ENCODE measurements at places on chromosomes 13 and 19.

DNA sequence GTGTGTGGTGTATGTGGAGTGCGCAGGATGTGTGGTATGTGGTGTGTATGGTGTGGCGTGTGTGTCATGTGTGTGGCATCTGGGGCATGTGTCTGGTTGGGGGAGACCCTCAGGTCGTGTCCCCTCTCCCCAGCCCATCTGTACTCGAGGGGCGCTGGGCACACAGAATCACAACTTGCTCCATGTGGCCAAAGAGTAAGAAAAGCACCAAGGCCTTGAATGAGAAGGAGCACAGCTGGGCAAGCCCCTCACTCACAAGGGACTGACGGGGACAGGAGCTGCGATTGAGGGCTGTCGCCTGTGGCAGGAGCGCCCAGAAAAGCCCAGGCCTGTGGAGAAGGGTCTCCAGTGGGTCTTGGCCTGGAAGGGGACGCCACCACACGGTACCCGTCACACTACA, 62.8 kb downstream of the PEPD start:
- no peak for DNase-seq

GRCh38 chr19:9934132-9934950, 2.0 kb downstream of the OLFM2 start:
- DNase-seq: peak; percentile 96

- DNase-seq: peak; percentile 88
Measured at GRCh38 chr13:27826379-27827353, 34.4 kb downstream of the GSX1 start.

- DNase-seq: peak; percentile 9
Measured at GRCh38 chr19:41700381-41701195, 7.8 kb upstream of the CEACAM5 start.

GRCh38 chr19:39733841-39734240, 4.0 kb downstream of the CLC start:
- no peak for DNase-seq

- DNase-seq: peak; percentile 83
Measured at GRCh38 chr13:45370922-45371406, 30.0 kb upstream of the TPT1 start.
